ENCODE measurements at places on chromosomes 12 and 14.

DNA sequence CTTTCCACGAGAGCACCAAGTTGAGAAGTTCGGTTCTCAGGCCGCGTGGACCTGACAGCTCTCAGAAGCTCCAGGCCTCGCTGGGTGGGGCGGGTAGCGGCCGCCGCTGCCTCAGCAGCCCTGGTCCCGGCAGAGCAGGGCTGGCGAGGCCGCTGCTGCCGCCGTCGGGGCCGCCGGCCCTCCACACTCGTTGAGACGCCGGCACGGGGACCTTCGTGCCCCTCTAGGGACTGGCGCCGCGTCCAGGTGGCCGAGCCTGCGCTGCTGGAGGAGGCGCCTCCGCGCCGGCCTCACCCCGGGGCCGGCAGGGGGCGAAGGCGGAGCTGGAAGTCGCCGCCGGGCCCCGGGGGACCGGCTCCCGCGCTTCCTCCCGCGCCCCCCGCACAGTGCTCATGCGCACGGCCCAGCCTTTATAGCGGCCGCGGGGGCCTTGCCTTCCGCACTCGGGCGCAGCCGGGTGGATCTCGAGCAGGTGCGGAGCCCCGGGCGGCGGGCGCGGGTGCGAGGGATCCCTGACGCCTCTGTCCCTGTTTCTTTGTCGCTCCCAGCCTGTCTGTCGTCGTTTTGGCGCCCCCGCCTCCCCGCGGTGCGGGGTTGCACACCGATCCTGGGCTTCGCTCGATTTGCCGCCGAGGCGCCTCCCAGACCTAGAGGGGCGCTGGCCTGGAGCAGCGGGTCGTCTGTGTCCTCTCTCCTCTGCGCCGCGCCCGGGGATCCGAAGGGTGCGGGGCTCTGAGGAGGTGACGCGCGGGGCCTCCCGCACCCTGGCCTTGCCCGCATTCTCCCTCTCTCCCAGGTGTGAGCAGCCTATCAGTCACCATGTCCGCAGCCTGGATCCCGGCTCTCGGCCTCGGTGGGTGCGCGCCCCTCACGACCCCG lies at the start of gene COCH:
TSS of gene COCH (plus strand) at position 440 of the 879 bp plus-strand sequence. CDS start at position 820, 380 bp downstream.
- peak; percentile 73 for DNase-seq

GRCh38 chr14:93764211-93764659 lies 24.1 kb downstream of the PRIMA1 start:
- no peak for DNase-seq

GRCh38 chr14:41875116-41875515 lies 268.4 kb downstream of the LRFN5 start:
- DNase-seq = no peak

DNA sequence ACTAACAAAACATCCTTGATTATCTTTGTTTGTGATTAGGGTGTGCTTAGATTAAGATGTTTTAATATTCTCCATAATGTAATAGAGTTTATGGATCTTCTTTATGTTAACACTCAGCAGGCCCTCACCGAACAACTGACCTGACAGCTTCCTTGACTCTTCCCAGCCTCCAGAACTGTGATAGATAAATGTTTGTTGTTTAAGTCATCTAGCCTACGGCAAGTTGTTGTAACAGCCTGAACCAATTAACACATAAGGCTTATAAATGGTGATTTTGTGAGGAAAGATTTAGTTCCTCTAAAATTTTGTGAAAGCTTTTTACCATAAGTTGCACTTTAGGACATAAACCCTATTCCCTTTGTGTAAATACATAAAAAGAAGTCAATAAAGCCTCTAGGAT lies 156.5 kb upstream of the DCN start:
- no peak for DNase-seq

GRCh38 chr14:61609191-61609843 lies 86.0 kb upstream of the HIF1A start:
- DNase-seq = no peak

- no peak for DNase-seq
Observed at GRCh38 chr12:47602325-47602724, 103.5 kb downstream of the RPAP3 start.

- no peak for DNase-seq
Observed at GRCh38 chr12:94309373-94309772, 150.3 kb downstream of the CEP83 start.

DNA sequence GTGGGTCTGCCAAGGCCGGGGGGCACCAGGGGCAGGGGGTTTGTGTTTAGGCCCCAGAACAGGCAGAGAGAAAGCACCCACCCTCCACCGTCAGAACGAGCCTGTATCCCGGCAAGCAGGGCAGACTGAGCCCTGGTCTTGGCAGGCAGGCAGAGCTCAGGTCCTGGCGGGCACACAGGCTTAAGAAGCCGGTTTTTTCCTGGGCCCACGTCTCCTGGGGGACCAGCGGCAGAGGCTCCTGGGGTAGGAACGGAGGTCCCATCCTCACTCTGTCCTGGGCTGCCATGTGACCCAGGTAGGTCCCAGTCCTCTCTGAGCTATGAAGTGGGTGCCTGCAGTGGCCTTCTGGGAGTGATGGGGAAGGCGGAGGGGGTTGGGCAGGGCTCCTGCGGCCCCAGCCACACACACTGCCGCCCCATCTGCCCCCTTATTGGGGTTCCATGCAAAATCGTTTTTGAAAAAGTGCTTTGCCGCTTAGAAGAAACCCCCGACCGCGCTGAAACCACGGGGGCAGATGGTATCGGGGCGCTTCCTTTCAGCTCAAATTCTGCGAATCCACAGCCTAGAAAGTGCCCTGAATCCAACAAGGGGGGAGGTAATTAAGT lies 24.2 kb downstream of the SH2B3 start:
- peak; percentile 81 for DNase-seq

DNA sequence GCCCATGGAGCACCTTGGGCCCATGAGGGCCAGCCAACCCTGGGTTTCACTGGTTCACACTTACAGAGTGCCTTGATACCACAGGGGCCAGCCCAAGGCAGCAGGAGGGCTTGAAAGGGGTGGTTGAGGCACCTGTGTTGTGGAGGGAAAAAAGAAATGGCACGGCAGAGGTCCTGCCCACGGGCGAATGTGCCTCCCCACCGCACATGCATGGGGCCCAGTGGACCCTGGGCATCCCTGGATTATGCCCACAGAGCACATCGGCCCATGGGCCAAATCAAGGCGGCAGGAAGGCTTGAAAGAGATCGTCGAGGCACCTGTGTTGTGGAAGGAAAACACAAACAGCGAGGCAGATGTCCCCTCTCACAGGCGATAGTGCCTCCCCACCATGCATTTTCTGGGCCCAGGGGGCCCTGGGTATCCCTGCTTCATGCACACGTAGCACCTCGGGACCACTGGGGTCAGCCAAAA lies 378.1 kb downstream of the ALG10 start:
- DNase-seq = peak; percentile 0

GRCh38 chr14:53964249-53964648 lies 7.6 kb upstream of the BMP4 start:
- no peak for DNase-seq

DNA sequence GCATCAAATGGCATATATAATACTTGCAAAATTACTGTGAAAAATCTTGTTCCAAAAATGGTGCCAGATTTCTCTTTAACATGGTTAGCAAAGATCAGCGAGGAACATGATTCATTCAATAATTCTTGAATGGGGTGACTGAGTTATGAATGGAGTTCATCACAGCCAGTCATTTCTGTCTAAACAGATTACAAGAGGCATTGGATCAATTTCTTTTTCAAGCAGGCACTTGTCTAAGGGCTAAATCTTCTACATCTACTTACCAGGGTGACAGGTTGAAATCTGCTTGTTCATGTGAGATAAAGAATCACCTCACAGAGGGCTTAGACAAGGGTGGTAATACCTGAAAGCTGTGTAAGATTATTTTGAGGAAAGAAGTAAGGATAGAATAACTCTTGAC lies 247.7 kb downstream of the ATP23 start:
- no peak for DNase-seq

- no peak for DNase-seq
Observed at GRCh38 chr12:123696646-123697045, 15.5 kb upstream of the ATP6V0A2 start.

DNA sequence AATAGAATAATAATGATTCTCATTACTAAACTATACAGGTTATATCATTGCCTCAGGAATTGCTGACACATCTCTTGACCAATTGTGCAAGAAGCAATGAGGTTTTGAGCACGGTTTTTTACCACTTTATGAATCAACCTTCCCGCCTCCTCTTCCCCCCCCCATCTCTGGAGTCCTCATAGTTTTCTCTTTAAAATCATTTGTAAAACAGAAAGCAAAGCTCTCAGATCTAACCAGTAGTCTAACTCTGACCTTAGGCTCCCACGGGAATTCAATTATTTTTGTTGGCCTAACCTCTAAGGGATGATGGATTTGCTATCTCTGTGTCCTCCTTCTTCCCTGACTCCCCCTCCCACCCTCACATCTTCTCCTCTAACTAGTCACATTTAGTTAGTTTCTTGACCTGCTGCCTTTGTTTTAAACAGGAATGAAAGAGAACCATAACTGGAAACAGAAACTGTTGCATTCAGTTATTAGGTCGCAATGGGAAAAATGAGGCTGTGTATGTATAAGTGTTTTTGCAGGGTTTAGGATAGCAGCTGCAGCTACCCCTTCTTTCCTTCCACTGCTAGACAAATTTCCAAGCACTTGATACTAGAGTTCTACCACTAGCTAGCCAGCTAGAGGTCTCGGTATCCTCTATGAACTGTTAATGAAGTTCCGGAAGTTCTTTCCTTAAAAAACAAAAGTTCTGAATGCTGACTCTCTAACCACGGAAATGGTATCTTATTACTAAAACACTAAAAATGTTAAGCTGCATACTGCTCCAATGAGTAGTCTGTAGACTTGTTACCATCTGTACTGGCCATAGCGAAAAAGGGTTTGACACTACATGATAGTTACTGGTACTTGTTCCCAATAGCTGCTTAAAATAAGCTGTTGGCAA lies 65.4 kb downstream of the TAOK3 start:
- DNase-seq = no peak

- no peak for DNase-seq
Observed at GRCh38 chr14:90405101-90405500, 8.3 kb downstream of the CALM1 start.

- DNase-seq = no peak
Observed at GRCh38 chr12:88904705-88905104, 324.4 kb upstream of the KITLG start.

DNA sequence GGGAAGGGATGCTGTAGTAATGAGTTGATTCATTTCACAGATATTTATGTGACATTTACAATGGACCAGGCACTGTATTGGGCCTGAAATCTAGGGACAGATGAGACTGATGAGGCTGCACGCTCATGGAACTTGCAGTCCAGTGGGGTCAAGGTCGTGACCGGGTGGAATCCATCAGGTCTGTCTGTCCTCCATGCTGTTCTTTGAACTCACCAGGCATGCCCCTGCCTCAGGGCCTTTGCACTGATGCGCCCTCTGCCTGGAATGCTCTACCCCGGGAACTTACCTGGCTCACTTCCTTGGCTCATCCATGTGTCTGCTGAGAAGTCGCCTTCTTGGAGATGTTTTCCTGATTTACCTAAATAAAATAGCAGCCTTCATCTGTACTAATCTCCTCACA lies 200.1 kb downstream of the VRK1 start:
- no peak for DNase-seq

- no peak for DNase-seq
Observed at GRCh38 chr12:114698566-114699163, 14.7 kb upstream of the TBX3 start.

DNA sequence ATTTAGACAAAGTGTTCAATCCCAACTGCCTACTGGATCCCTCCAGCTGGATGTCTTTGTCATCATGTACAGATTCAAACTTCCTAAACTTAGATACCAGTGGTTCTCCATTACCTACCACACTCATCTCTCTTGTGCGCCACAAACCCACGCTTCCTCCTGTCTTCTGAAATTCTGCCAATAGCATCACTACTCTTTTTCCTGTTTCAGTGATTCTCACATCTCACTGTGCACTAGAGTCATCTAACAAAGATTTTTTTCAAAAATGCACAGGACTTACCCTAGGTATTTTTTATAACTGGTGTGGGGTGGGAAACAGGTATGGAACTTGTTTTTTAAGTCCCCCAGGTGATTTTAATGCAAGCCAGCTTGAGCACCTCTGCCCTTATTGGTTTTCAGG lies 5.9 kb downstream of the PSMB5 start:
- DNase-seq = no peak

DNA sequence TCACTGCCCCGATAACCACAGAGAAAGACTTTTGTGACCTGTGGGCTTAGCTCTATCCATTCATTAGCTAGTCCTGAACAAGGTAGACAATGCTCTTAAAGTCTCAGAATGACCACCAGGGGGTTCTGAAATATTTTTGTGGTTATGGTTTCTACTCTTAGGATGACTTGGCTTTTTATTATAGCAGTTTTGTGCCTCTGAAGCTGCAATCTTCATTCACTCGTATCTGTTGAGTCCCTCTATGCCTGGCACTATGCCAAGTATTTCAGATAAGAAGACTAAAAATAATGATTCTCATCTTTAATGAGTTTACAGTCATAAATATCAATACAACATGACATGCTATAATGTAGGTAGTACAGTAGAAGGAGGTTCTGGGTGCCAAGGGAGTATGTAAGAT lies 130.8 kb upstream of the TRHDE start:
- DNase-seq = no peak

- peak; percentile 88 for DNase-seq
Observed at GRCh38 chr14:20412876-20413743, at the start of gene TEP1. TSS of gene TEP1 (minus strand) at chr14:20413501. CDS start at chr14:20408439, 5,062 bp downstream.

DNA sequence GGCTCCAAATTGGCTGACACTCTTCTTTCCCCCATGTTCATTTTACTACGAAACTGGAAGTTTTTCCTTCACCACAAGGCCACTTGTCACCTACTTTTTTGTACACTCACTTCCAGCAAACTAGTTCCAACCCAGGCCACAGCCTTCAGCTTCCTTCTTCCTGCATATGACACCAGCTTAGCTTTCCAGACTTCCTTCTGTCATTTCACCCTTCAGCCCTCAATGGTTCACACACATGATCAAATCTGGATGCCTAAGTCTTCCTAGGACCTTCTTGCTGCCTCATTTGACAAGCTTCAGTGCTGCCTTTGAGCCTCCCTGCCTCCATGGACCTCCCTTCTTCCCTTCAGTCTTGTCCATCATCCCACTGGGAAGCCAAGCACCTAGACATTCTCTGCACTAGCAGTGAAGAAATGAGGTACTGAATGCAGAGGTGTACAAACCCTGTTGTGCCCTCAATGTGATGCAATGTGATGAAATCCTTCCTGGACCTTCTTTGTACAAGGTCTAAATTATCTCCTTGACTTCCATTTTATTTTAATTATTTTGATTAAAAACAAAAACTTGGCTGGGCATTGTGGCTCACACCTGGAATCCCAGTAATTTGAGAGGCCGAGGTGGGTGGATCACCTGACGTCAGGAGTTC lies 4.3 kb upstream of the REC8 start:
- no peak for DNase-seq

DNA sequence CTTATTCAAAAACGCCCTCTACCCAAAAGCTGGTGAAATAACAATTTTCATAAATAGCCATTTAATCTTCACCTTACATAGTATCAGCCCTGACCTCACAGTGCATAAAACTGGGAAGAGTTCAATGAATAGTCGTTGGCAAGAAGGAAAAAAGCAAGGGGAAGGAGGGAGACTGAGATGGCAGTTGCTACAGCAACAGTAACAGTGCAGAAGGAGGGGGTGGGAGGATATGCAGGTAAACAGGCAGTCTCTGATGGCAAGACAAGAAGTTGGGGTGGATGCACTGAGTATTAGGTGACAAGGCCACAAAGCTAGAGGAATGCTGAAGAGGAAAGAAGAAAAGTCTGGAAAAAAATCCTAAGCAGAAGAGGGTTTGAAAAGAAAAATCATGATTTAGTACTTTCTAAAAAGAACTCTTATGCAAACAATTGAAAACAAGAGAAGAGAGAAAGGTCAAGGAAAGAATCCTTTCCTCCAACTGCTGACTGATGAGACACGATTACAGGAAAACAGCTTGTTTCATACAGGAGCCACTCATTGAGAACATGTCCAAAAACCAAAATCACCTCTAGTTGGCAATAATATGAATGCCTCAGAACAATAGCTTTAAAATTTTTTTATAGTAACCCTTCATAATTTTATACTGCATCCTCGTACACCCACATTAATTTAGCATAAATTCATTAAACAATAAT lies 56.0 kb downstream of the DCAF5 start:
- no peak for DNase-seq
